ENCODE measurements at places on chromosomes 7 and 10.

DNA sequence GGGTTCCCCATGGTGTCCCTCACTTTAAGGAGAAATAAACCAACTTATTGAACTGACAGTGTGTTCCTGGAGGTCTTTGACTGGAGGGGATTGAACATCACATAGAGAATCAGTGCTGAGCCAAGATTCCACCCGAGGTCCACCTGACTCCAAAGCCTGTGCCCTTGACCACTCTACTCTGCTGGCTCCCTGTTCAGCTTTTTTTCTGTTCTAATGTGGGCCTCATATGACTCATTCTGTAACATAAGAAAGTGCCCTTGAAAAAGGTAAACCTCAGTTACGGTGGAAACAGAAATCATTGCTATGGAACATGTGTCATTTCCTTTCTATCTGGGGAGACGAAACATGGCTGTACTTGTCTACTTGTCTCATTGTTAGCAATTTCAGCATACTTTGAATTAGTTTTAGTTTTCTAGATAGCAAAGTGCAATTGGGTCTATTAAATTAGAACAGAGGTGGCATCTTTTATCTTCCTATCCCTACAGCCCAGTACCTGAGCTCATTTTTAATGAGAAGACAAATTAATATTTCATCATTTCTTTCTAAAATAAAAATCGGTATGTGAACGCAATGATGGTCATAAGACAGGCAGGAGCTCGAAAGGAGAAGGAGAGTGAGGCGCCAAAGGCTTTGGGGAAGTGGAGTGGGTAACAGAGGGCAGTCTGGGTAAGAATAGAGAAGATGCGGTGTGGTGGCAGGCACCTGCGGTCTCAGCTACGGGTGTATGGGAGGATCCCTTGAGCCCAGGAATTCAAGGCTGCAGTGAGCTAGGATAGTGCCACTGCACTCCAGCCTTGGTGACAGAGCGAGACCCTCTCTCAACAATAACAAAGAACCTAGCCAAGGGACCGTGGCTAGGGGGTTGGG is 1.5 kb downstream of the GSDME start:
- DNase-seq, result no peak

DNA sequence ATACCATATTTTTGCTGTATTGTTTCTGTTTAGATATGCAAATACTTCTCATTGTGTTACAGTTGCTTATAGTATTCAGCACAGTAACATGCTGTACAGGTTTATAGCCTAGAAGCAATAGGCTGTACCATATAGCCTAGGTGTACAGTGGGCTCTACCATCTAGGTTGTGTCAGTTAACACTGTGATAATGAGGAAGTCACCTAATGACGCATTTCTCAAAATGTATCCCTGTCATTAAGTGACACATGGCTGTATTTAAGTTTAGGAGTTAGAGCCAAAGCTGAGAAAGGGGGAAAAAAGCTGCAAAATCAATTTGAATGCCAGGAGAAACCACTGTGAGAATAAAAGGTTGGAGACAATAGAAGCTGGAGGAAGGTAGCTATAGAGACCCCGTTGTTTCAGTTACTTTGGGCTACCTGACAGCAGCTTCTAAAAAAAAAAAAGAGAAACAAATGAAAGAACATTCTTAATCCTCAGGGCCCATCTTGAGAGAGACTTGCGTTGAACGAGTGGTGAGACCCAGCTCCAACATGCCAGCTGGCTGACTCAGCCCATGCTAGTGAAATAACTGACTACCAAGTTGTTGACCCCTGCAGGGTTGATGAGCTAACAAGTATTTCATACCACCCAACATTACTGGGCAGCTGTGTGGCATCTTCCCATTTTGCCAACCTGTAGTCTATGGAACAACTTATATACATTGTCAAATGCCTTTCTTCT is 8.7 kb downstream of the STARD3NL start:
- DNase-seq, result no peak

DNA sequence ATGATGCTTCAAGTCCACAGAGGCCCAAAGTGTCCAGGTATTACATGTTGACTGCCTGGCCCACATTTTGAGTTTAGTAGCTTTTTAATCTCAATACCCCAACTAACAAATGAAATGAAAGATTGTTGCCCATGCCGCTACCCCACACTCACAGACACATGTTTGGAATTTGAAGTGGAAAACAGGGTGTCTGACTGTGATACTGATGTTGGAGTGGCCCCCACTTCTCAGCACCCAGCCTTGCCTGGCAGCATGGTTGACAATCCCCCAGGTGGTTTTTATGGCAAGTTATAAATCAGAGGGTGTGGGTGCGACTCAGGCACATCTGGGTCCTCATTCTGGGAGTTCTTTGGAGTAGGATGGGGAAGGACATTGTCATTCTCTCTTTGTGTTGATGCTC is 314.7 kb upstream of the ZNF32 start:
- DNase-seq, result no peak

DNA sequence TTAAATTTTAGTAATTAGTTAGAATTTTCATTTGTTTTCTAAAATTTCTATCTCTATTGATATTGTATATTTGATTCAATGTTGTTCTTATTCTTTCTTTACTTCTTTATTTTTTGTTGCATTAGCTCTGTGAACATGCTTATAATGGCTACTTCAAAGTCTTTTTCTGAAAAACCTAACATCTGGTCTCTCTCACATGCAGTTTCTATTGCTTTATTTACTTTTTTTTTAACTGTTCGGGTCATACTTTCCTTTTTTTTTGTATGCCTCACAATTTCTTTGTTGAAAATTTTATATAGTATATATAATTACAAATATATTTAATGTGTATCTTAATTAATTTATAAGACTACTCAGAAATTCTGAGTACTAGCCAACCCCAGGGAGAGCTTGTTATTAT is 52.1 kb upstream of the PLXDC2 start:
- DNase-seq, result no peak

- no peak for DNase-seq
Observed at GRCh38 chr7:81618396-81619014, 151.3 kb downstream of the HGF start.

DNA sequence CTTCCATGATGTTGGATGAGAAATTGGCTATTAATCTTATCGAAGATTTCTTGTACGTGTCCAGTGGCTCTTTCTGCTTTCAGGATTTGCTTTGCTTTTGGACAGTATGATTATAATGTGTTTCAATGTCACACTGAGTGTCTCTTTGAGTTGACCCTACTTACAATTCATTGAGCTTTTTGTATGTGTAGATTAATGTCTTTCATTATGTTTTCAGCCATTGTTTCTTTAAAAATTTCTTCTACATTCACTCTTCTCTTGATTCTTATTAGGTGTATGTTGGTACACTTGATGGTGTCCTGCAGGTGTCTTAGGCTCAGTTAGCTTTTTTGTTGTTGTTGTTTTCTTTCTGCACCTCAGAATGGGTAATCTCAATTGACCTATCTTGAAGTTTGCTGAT is 16.6 kb downstream of the PLAC9 start:
- DNase-seq, result no peak

DNA sequence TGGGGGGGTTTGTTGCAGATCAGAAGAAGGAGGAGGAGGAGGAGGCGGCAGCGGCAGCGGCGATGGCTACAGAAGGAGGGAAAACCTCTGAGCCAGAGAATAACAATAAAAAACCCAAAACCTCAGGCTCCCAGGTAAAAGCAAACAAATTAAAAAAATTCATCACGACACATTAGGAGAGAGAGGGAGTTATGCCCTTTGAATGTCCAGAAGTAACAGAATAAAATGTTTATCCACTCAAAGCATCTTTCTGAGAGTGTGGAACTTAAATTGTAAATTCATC is 717 bp downstream of the SP4 start:
- no peak for DNase-seq

GRCh38 chr7:115328018-115328417 is 406.1 kb downstream of the MDFIC start:
- no peak for DNase-seq

DNA sequence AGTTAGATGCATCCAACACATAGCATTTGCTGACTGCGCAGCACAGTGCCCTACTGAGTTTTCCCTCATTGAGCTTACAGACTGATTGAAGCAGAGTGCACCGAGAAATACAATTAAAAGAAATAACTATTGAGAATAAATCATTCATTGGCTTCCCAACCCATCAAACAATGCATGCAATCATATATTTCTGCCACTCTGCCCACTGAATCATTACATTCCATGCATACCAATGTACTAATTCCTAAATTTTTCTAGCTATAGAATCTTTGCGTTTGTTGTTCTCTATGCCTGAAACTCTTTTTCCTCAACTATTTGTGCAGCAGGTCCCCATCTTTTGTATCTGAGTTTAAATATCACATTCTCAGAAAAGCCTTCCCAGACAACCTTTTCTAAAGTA is 783.8 kb downstream of the SORCS1 start:
- DNase-seq, result no peak

DNA sequence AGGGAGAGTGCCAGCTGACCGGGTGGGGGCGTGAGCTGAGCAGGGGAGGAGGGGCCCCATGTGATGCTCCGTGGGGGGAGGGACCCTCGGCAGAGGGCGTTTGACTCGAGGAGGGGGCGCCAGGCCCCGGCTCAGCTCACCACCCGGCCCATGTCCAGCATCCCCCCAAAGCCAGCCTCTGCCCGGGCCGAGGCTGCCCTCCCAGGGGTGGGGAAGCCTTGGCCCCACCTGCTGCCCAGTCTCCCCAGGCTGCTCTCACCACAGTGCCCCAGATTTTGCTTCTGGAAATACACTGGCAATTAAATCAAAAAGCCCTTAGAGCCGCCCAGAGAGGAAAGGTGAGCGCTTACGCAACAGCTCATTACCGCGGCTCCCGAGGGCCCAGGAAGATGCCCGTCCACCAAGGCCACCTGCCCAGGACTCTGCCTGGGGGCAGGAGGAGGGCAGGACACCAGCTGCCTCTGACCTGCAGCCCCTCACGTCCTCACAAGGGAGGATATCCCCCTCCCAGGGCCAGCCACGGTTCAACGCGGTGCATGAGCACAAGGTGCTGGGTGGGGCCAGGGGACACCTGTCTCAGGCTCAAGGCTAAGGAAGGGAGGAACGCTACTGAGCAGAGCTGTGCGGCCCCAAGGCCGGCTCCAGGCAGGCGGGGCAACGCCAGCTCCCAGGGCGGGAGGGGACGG is 70.0 kb upstream of the INPP5A start:
- DNase-seq, result no peak

GRCh38 chr10:116985611-116986010 is 19.4 kb downstream of the SHTN1 start:
- no peak for DNase-seq

DNA sequence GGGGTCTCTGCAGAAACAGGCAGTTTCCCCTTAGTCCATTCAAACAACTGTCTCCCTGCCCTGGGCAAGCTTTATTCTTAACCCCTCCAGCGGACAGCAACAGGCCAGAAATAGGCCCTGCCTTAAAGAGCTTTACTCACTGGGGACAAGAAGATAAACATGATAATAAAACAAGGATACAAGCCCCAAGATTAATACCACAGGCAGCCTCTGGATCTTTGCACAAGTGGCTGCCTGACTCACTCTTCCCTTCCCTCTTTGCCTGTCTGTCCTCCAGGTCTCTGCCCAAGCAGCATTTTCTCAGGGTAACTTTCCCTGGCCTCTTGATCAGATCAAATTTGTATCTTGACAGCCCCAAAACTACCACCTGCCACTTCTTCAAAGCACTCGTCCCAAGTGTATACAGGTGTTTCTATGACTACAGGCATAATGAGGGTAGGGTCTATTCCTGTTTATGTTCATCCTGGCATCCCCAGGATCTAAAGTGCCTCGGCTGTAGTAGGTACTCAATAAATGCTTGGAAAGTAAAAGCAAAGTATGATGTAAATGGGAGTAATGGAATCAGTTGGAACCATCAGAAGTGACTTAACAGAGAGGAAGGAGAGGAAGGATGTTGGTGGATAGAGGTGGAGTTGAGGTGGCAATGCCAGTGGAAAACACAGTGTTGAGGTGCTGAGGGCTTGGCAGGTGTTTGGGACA is 7.0 kb upstream of the CAMK2G start:
- no peak for DNase-seq

DNA sequence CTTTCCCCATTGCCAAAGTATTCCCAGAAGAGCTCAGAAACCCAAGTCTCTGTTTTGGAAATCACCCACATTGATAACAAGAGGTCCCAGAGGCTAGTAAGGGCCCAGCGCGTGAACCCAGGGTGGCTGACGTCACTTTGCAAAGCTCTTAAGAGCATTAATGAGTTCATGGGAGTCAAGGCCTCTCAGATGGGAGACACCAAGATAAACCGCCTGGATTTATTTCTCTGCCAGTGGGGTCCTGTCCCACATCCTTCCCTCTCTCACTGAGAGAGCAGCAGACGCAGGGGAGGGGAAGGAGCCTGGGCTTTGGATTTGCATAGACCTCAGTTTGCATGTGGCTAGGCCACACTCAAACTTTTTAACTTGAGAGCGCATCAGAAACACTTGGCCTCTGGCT is 184.8 kb upstream of the PDE1C start:
- DNase-seq, result no peak

DNA sequence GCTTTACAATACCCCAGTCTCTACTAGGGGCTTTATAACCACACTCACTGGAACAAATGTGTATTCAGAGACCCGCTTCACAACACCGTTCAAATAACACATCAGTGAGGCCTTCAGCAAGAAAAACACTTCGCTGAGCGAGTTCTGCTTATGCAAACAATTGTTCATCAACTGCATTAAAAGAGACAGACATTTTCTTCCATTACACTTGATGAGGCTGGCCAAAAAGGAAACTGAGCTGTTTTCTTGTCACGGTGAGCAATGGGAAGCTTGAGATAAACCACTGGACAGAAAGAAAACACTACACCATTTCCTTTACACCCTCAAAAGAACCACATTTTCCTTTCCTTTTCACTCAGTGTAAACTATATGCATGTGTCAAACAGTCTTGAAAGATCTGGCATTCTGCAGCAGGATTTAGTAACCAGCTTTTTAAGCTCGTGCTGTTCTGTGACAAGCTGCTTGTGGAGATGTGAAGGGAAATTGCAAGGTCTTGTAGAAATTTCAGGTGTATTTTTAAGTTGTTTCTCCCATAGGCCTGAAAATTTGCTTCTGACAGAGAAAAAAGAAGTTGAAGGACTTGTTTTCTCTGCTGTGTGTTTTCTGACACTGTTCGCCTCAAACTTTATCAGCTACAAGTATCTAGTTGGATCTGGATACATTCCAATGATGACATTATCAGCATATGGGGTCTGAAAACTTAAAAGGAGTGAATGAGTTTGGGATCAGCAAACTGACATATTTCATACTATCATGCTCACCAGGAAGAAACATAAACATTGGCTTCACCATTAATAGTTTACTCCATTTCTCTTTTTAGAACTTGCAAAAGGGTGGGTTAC is 693.1 kb downstream of the PARD3 start:
- DNase-seq, result no peak

All from stimulated activated CD8-positive, alpha-beta memory T cell treated with anti-CD3 and anti-CD28 coated beads, Interleukin-4, amount 100 ng/mL, for 1 hour (primary cell).